ENCODE measurements at places on chromosomes 5 and 9.

- DNase-seq: no peak
Observed at GRCh38 chr9:75033791-75034473, 5.8 kb upstream of the CARNMT1 start.

DNA sequence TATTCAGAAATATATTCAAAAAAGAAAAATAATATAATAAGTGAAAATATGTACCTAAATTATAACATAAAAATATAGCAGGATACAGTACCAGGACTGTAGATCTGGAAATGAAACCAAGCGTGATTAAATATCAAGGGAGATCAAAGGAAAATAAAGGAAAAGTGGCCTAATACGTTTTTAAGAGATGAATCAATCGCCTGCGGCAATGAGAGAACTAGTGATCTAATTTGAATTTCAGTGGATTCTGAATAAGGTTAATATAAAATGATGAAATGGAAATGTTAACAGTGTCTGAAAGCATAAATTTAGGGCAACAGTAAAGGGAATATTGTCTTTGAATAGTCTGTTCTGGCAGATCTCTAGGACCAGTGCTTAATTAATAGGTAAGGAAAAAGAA, 1761.9 kb upstream of the ACO1 start:
- no peak for DNase-seq

GRCh38 chr5:105330185-105330584, 1767.6 kb upstream of the NUDT12 start:
- no peak for DNase-seq

DNA sequence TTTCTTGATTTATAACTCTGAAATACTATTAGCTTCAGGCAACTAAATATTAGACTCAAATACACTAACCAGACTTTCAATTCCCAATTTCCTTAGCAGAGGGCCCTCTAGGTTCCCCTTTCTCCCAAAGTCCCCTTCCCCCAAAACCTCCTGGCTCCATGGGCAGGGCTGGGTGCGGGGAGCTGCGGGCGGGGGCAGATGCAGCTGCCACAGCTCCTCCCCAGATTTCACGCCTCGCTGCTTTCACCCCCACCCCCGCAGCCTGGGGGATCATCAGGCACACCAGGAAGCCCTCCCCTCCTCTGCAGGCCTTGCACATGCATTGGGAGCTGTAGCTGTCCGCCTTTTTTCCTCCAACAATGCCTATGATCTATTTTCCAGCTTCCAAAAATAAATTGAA, 82.8 kb upstream of the SPATA31C2 start:
- DNase-seq: no peak

DNA sequence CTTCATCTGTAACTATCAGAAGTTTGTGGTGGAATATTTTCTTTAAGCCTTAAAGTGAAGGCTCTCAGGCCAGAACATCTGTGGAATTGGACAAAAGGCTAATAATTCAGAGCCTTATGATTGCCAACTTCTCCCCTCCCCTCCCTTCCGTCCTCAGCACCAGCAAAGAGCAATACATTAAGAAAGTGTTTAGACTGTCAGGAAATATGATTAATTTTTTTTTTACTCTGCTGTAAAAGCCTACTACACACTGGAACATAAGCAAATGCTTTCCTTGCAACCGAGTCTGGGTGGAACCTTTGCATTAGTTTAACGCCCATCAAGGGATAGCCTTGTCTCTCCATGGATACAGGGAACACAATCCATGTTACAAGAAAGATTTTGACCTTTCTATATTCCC, 110.3 kb upstream of the TARS1 start:
- no peak for DNase-seq

- DNase-seq: no peak
Observed at GRCh38 chr5:132431632-132432031, 58.9 kb downstream of the IRF1 start.

GRCh38 chr5:154470947-154471870, 6.8 kb downstream of the HAND1 start:
- DNase-seq: no peak

- no peak for DNase-seq
Observed at GRCh38 chr9:131845305-131846298, 105.7 kb upstream of the RAPGEF1 start.

DNA sequence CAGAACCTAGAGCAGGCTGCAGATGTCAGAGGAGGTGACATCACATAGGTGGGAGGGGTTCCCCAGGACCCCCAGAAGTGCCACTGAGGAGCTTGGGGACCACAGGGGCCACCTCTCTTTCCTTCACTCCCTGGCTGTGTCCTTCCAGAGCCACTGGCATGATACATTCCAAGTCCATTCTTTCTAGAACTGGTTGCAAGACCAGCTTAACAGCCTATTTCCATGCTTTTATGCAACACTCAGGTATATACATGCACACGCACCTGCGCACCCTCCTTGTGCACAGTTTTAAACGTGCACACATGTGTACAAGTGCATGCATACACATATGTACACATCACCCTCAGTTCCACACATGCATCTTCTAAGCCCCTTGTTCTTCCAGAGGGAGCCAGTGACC, 39.7 kb downstream of the SLC6A7 start:
- DNase-seq: no peak

DNA sequence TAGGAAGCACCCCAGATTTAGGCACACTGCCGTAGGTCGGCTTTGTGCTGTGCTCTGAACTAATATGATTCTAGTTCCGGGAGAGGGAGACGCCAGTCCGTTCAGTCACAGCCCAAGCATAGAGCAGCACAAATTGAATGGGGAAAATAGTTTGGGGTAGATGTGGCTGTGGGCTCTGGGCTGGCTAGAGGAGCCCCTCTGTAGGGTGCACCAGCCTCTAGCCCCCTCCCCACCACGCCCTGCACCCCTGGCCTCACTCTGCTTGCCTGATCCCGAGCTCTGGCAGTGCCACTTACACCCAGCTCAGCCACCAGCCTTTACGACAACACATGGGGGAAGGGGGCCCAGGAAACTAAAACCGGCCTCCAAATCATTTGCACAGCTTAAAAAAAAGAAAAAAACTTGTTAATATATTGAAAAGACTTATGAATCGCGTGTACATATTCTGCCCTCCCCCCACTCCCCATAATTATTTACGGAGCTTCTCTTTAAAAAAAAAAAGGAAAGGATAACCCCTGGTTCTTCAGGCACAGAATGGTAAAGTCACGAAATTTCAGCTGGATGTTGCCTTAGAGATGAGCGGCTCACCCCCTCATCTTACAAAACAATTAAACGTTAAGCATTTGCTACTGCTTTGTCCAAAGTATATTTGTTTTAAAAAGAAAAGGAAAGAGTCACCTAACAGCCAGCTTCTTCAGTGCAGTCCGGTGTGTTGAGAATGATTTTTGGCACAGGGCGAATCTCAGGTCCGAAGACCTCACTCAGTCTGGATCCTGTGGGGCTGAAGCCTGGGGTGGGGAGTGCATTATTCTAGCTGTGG, 3.5 kb downstream of the LMX1B start:
- DNase-seq: no peak

GRCh38 chr9:127776195-127776923, 2.1 kb downstream of the SH2D3C start:
- peak; percentile 45 for DNase-seq

All from Caco-2 (cell line).